ENCODE measurements at places on chromosomes 12 and 14. TPM values are rescaled to one million over a fixed set of nuclear protein-coding genes. Genes with fewer than 3 reads are reported as not detected.

DNA sequence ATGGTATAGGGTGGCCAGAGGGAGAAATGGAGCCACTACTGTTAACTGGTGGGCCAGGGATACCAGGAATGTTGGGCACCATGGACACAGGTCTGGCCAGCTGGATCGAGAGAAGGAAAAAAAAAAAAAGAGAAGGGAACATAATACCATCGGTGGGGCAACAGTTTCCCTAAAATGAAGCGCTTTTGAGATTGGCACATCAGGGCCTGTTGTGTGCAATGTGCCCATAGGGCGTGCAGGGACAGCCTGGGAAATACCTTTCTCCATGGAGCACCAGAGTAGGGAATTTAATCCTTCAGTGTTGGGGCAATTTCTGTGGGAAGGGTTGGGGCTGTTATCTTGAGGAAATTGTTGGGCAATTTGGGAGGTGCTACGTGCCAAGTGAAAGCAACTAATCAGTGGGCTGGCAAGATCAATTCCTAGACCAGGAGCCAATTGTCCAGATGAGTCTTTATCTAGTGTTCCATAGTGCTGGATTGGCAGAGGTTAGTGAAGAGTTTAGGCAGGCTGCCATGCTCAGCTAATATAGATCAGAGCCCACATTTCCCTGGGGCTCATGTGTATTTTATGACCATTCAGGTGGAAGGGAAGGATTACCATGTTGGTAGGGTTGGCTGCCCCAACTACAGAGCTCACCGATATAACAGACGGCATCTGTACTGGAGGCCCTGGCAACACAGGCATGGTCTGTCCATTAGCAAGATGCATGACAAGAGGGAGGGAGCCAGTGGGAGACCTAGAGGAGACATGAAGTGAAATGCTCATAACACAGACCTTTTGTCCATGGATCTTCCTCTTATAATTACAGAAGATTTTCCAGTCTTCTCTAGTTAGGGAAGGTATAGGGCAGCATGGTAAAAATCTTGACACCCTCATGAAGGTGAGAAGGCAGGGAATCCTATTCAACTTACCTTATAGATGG lies 25.5 kb upstream of the NPFF start:
- no peak for DNase-seq

DNA sequence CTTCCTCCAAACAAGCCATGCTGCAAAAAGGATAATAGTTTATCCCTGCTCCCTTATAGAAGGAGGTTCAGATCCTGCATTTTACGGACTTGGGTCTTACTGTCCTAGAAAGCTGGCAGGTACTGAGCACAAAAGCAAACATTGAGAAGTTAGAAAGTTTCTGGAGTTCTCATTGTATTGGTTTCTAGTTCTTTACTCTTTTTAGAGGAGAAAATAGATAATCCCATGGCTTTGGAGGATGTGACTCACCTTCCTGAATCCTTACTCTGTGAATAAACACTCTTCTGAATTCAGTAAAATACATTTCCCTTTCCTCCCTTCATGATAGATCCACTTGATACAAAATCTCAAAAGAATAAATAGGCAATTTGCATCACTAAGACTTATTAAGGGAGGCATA lies 188.9 kb downstream of the NPAS3 start:
- DNase-seq, result no peak

The ZNF664 gene
- total RNA-seq, result 24.4 TPM

- no peak for DNase-seq
Observed at GRCh38 chr14:101232340-101233020, 328.8 kb upstream of the DIO3 start.

DNA sequence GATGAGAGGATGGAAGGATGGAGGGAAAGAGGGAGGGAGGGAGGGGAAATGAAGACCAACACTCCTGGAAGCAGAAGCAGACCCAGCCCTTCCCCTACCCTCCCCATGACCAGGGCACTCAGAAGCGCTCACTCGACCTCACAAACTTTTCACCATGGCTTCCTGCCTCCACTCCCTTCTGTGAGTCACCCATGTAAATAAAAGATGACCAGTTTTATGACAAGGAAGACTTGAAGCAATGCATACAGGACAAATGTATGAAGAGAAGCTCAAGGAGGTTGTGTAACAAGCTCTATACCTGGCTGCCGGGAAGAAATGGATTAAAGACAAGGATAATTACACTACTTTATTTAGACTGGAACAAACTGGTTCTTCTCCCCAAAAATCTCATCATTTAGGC lies 63.8 kb downstream of the CDC42BPB start:
- no peak for DNase-seq

DNA sequence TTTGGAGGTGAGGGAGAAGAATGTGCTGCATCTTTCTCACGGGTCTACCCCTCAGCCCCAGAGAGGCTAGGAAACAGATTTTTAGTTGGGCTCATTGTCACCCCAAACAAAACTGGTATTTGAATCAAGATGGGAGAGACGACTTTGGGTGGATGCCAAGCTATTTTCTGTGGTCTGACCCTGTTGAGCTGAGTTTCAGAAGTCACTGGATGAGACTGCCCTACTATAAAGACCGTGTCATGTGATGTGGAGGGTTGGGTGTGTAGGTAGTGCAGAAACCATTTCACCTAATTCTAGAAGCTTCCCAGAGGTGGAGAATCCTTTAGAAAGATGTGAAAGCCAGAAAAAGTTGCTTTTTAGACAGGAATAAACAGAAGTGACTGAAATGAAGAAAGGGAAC lies 60.2 kb downstream of the IFT43 start:
- DNase-seq, result no peak

GRCh38 chr14:100436745-100437406 lies 113.7 kb downstream of the SLC25A47 start:
- no peak for DNase-seq

DNA sequence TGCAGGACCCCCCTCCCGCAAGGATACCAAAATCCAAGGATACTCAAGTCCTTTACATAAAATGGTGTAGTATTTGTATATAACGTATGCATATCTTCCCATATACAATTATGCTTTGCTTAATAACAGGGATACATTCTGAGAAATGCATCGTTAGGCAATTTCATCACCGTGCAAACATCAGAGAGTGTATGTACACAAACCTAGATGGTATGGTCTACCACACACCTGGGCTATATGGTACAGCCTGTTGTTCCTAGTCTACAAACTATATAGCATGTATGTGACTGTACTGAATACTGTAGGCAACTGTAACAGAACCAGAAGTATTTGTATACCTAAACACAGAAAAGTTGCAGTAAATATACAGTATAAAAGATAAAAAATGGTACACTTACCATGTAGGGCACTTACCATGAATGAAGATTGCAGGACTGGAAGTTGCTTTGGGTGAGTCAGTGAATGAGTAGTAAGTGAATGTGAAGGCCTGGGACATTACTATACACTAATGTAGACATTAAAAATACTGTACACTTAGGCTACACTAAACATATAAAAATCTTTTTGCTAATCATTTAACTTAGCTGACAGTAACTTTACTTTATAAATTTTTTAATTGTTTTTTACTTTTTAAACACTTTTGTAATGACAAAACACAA lies 141.1 kb downstream of the SLC41A2 start:
- no peak for DNase-seq

GRCh38 chr12:19572920-19573558 lies 133.7 kb downstream of the AEBP2 start:
- DNase-seq, result peak; percentile 24

The CMA1 gene
- not detected for total RNA-seq

The PTPN21 gene
- total RNA-seq, result 6.5 TPM

GRCh38 chr12:65673732-65674131 lies 150.6 kb upstream of the HMGA2 start:
- DNase-seq, result no peak

The GUCY2C gene
- not detected for total RNA-seq

The PPP2R5C gene
- total RNA-seq, result 143 TPM

DNA sequence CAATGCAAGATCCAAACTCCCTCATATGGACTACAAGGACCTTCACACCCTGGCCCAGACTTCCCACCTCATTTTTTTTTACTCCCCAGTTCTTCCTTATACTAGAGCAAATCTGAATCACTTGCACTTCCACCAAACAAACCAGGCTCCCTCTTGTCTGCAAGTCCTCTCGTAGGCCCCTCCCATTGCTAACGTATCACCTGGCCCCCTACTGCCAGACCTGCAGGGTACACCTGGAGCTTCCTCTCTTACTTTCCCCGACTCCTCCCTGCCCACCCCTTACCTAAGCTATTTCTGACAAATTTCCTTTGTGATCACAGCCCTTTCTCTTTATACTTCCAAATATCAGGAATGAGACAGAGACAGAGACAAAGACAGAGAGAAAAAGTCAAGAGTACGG lies 463.9 kb downstream of the GALC start:
- no peak for DNase-seq

The RASSF8 gene
- 163 TPM for total RNA-seq

DNA sequence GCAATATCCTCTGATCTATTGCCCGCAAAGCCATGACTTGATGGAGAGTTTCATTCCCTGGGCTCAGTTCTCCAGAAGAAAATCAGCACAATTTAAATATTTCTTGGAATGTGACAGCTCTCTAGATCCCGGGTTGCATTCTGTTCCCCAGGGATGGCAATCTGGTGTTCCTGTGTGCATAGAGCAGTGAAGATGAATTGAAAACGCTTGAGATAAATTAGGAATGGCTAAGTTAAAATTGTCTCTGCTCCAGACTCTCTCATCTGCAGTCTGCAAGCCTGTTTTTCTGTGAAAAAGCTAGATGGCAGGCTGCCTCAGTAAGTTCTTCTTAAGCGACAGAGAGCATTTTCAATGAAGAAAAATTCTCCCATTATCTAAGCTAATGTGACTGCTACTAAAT lies 582.5 kb upstream of the MGAT4C start:
- DNase-seq, result no peak

DNA sequence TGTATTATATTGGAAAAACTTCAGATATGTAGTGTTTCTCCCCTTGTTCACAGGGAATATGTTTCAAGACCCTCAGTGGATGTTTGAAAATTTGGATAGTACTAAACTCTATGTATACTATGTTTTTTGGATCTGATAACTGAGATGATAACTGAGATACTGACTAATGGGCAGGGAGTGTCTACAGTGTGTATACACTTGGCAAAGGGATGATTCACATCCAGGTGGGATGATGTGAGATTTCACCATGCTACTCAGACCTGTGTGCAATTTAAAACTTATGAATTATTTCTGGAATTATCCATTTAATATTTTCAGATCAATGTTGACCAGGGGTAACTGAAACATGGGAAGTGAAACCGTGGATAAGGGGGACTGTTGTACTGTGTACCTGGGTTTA lies 13.8 kb downstream of the RAD51B start:
- no peak for DNase-seq

- no peak for DNase-seq
Observed at GRCh38 chr14:71907793-71908515, 24.3 kb upstream of the RGS6 start.

DNA sequence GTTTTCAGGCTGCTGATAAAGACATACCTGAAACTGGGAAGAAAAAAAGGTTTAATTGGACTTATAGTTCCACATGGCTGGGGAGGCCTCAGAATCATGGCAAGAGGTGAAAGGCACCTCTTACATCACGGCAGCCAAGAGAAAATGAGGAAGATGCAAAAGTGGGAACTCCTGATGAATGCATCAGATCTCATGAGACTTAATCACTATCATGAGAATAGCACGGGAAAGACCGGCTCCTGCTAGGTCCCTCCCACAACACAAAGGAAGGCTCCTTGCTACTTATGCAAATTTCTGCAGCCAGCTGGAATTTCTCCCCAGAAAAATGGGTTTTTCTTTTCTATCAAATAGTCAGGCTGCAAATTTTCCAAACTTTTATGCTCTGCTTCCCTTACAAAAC lies 174.1 kb upstream of the RMST start:
- DNase-seq, result no peak

- DNase-seq, result no peak
Observed at GRCh38 chr14:88140874-88141273, 135.9 kb downstream of the GPR65 start.

The MYH6 gene
- not detected for total RNA-seq

The CACNA1C gene
- 45.3 TPM for total RNA-seq

Measured in uterus (tissue), 4 donors.